CD4-positive, alpha-beta T cell treated with Interleukin-15 for 4 hours (primary cell): ENCODE measurements at places on chromosomes 16 and 17.

- no peak for DNase-seq
Observed at GRCh38 chr17:80694992-80695912, 150.6 kb downstream of the RPTOR start.

GRCh38 chr16:31695667-31696066, 168.0 kb downstream of the AHSP start:
- DNase-seq: peak; percentile 66

GRCh38 chr17:13544292-13544691, 57.4 kb downstream of the HS3ST3A1 start:
- DNase-seq: no peak

DNA sequence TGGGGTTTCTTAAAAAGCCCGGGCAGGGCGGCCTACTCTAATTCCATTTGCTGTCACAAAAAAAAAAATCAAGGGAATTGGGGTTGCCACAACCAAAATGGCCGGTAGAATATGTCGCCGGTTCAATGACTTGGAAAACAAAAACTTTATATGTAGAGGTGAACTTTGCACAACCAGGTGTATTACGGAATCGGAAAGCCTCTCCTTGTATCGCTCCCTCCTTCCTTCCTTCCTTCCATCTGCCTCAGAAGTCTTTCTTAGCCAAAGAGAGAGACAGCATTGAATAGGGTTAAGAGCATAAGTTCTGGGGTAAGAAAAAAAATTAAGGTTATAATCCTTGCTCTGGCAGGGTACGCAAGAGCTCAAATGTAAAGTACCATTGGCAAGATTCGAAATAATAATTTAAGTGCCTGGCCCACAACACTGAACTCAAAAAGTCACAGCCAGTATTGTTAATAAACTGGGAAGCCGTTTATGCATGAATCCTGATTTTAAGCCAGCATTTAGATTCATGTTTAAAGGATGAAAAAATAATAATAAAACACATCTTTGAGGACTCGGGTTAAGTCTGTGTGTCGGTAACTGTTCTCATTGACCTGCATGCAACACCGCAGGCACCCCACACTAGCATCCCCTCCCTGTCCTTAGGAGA, 522 bp upstream of the GLG1 start:
- no peak for DNase-seq

GRCh38 chr17:17672453-17673368, 8.5 kb upstream of the RAI1 start:
- DNase-seq: no peak

DNA sequence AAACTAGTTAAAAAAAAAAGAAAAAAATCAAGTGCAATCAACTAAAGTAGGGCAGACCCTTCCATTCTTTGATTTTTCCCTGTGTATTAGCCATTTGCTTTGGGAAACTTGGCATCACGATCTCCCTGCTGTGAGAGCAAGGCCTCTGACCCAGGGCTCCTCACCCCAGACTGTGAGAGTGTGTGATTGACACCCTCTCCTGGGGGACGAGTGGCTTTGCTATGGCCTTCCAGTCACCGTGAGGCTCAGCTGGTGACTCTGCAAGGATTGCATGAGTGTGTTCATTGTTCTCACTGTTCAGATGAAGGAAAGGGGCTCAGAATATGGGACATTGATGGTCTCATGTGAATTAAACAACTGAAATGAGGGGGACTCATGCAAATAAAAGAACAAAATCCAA, 69.0 kb upstream of the BCAR1 start:
- no peak for DNase-seq

DNA sequence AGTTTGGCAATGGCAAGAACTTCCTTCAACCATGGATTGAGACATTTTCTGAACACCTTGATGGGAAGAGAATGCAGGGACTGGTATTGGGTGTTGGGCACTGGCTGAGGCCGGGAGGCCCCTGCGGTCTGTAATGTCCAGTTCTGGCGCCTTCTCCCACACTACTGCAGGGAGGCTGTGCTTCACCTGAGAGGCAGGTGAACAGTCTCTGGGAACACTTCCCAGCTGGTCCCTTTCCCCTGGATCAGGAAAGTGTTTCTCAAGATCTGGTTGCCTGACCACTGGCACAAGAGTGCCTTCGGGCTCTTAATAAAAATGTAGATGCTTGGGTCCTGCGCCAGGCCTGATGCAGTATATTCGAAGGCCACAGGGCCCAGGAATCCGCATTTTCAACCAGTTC, 28.5 kb upstream of the NAT9 start:
- no peak for DNase-seq

DNA sequence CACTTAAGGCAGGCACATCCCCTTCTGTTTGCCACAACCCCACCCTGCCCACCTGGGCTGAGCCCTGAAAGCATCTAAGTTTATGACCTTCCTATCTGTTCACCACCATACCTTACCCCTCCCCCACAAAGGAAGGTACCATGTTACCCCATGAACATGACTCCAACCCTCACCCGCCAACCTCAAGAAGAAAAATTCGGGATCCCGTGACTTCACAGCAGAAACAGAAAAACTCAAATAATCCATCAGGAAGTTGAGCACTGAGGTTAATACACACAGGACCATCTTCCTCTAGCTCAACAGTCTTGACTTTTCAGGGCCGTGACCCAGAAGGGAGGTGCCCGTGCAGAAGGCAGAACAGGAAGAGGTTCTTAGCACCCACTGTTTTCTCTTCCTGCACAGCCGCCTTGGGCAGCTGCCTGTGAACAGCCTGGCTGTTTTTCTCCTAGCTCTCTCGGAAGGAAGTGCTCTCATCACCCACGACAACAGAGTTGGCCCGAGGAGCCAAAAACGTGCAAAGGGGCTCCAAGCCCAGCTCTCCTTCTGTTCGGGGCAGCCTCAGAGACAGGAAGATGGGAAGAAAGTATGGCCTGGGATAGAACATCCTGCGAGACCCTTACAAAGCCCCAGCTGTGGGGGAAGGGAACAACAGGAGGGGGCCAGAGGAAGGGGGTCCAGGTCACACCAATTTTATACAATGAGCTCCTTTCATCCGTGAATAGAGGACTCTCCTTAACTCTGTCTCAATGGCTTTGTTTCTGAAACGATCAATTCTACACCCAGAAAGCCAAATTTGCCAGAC, 101.1 kb downstream of the XYLT1 start:
- peak; percentile 81 for DNase-seq
